Retina (tissue), 1 donor: ENCODE measurements at places on chromosomes 7 and 10.

DNA sequence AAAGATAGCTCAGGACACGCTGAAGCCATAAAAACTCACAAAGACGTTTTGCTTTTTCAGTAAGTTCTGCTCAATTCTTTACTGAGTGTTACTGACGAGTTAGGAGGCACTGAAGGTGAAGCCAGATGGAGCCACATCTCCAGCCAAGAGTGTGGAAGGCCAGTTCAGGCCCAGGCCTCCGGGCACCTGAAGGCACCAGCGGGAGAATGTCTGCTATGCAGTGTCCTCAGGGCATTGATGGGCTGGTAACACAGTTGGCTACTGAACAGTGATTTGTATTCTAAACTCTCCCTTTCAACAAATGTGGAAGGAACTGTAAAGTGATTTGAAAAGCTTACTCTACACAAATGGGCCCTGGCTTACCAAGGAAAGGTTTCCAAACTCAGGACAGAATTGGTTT is 64.8 kb upstream of the SVIL start:
- DNase-seq, result no peak

GRCh38 chr10:3853547-3854303 is 68.7 kb upstream of the KLF6 start:
- no peak for DNase-seq

DNA sequence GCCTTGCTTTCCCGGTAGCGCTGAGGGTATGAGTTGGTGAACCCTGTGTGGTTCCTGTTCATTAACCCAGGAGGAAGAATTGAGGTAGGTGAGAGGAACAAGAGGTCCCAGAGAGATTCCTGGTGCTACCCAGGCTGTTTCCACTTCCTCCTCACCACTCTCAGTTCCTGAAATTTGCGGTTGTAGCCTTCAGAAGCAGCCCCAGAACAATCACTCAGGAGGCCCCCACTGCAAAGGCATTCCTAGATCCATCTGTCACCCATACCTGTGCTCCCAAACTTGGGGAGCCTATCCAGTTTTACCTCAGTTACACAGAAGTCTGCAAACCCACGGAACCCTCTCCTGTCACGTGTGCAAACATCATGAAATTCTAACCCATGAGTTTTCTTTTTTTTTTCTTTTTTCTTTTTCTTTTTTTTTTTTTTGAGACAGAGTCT is 9.0 kb upstream of the PIP4K2A start:
- no peak for DNase-seq

GRCh38 chr10:27635290-27635689 is 110.3 kb downstream of the MKX start:
- no peak for DNase-seq

- peak; percentile 61 for DNase-seq
Measured at GRCh38 chr7:2247141-2247995, 5.3 kb downstream of the NUDT1 start.

DNA sequence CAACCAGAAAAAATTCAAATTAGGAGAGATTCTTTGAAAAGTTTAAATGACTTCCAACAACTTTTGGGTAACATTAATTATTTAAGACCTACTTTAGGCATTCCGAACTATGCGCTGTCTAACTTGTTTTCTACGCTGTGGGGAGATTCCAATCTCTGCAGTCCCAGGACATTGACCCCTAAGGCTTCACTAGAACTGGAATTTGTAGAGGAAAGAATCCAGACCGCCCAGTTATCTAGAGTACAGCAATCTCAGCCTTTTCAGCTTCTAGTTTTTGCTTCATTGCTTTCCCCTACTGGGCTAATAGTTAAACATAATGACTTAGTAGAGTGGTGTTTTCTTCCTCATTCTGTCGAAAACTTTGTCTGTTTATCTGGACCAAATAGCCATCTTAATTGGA is 14.9 kb upstream of the DDC start:
- DNase-seq, result no peak

DNA sequence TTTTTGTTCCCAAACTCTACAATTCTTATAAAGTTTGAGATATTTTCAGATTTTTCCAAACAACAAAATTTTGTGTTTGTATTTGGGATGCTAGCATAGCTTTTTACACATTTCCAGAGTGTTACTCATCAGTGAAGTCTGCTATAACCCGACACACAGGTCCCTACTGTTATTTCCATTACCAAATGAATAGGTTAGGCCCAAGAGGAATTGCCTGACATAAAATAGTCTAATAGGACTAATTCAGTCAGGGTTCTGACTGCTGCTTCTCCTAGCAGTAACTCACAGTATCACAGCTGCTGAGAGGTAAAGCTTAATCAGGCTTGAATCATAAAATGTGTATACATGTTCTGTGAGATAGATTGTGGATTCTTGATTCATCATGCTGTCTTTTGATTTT is 49.1 kb upstream of the STRIP2 start:
- no peak for DNase-seq

- peak; percentile 7 for DNase-seq
Measured at GRCh38 chr7:87599336-87599735, 1.3 kb downstream of the ABCB1 start.

GRCh38 chr7:95220328-95220727 is 104.0 kb downstream of the PON1 start:
- DNase-seq, result no peak

- DNase-seq, result no peak
Measured at GRCh38 chr7:158536871-158537515, 50.6 kb downstream of the PTPRN2 start.

DNA sequence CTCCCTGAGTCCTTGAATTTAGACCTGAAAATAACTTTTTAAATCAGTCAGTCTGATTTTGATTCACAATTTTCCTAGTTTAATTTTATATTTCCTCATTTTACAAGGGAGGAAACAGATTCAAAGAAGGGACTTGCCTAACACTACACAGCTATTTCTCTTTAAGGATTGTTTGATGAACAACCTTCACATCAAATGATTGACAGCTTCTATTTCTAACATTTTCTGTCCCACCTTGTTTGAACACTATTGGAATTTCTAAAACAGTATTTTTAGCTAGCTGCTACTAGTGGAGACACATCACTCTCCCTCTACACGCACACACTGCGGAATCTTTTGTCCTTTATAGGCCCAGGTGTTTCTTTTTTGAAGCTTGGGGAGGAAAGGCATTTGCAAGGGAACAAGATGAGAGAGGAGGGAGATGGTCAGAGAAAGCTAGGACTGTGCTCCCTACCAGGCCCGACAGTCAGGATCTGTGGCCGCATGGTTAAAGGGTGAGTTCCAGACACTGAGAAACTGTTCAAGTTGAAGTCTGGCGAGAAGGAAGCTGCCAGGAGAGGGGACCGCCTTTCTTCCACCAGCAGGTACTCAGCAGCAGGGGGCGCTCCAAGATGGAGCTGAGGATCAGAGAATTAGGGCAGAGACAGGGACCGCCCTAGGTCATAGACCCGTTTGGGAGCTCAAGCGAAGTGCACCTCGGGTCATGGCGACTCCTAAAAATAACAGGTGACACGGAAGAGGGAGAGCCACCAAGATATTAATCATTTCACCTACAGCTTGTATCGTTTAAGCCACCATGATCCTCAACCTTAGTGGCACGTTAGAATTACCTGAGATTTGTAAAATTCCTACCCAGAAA is 49.7 kb downstream of the DNAJC12 start:
- peak; percentile 27 for DNase-seq

DNA sequence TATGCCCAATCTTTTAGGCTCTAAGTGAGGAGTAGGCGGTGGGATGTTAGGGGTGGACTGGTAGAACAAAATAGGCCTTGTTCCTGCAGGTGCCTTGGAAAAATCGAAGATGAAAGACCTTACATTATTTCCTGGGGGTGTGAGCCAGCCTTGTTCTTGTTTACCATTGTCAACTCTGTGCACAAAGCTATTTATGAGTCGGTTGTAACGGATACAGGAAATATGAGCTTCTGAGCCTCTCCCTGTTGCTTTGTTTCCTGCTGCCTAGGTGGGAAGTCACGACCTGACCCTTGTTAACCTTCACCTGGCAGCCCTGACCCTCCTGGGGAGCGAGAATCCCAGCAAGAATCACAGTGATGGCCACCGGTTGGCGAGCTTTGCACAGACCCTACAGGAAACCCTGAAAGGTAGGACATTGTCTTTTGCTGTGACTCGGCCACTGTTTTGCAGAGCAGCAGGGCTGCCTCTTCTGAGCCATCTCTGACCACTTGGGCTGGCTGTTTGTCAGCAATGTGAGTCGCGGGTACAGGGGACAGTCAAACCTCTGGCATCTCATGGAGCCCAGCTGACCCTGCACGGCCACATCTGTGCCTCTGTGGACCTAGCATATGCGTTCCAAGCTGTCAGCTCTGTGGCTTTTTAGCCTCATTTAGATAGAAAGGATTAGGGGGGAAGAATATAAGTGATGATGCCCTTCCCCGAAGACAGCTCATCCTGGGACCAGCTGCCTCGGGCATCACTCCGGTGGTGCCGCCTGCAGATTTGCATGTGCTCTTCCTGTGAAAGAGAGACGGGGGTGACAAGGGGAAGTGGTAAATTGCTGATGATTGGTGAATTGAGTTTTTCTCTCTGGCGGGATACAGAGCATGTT is 102.1 kb upstream of the ANLN start:
- DNase-seq, result no peak

GRCh38 chr7:121126201-121126600 is 137.7 kb downstream of the CPED1 start:
- no peak for DNase-seq

DNA sequence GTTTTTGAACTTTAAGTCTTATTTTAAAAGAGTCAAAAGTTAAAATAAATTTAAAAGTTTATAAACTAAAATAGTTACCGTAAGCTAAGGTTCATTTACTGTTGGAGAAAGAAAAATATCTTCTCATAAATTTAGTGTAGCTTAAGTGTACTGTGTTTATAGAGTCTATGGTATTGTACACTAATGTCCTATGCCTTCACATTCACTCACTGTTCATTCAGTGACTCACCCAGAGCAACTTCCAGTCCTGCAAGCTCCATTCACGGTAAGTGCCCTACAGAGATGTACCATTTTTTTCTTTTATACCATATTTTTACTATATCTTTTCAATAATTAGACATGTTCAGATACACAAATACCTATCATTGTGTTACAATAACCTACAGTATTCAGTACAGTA is 97.6 kb downstream of the PTN start:
- DNase-seq, result no peak

DNA sequence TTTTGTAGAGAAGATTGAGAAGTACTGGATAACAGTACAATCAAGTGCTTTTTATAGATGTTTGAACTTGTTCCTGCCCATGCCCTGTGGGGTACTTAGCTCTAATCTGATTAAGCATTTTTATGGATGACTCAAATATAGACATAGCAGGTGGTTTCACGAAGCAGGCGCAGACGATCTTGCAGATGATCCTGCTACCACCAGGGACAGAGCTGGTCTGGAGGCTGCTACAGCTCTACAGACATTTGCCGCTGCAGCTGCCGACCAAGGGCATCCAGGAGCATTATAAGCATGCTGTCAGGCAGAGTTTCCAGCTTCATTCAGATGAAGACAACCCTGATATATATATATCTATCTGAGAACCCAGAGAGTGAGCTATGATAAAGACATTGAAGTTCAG is 650.4 kb downstream of the NXPH1 start:
- no peak for DNase-seq

DNA sequence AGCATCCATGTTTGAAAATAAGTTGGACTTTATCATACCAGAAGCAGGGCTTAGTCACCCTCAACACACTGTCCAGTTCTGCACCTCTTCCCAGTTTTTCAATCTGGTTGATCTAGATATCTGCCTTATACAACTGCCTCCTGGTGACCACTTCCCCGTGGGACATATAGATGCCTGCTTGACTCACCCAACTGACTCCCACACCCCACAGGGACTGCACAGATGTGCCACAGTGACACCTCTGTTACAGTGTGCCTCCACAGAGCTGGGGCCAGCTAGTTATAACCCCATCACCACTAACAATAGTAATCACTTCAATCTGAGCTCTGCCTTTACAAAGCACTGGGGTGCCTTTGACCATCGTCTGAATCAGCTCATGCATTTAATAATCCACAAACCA is 82.6 kb upstream of the AOAH start:
- DNase-seq, result no peak

- no peak for DNase-seq
Measured at GRCh38 chr7:5528815-5529442, 105.3 kb upstream of the TNRC18 start.

DNA sequence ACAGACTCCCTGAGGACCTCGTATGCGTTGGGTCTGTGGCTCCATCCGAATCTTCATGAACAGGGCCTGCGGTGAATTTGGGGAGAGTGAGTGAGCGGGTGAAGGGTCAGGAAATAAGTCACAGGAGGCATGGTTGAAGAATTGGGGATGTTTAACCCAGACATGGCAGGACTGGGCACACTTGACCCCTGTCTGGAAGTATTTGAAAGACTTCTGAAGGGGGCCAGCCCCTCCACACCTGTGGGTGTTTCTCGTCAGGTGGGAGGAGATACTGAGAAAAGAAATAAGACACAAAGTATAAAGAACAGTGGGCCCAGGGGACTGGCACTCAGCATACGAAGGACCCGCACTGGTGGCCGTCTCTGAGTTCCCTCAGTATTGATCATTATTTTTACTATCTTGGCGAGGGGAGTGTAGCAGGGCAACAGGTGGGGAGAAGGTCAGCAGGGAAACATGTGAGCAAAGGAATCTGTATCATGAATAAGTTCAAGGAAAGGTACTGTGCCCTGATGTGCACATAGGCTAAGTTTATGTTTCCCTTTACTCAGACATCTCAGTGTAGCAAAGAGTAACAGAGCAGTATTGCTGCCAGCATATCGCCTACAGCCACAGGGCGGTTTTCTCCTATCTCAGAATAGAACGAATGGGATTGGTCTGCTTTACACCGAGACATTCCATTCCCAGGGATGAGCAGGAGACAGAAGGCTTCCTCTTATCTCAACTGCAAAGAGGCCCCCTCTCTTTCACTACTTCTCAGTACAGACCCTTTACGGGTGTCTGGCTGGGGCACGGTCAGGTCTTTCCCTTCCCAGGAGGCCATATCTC is 38.2 kb upstream of the PFKFB3 start:
- DNase-seq, result no peak

GRCh38 chr7:4080954-4081353 is 601.1 kb upstream of the FOXK1 start:
- no peak for DNase-seq

DNA sequence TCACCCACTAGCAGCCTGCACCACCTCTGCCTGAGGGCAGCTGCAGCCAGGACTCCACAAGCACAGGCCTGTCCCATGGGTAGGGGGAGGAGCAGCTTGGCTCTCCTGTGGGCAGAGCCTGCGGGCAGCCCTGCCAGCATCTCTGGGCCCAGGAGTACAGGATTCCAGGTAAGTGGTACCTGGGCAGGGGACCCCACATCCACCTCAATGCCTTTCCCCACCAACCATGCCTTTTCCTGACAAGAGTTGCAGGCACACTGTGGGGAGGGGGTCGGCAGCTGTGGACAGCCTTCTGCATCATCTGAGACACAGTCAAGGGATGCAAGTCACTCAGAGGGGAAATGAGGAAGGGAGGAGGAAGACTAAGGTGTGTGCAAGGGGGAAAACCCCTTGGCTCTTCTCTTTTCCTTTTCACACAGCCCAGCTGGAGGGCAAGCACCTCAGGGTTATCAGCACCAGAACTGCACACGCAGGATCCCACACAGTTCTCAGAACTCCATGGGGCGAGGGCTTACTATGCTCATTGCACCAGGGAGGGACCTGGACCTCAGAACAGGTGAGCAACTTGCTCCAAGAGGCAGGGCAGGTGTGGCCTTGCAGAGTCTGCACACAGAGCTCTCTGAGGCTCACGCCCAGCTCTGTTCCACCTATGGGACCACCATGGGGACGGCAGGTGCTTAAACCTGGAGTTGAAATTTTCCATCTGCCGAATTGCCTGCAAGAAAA is 16.5 kb upstream of the ANTXRL start:
- no peak for DNase-seq
